Natural killer cell (primary cell): ENCODE measurements at places on chromosomes 16 and 17. TPM values are rescaled to one million over a fixed set of nuclear protein-coding genes. Genes with fewer than 3 reads are reported as not detected.

GRCh38 chr17:10339051-10339450 is 33.8 kb downstream of the MYH13 start:
- no peaks in the 10 kb centered on the region for H3K36me3 ChIP-seq
- no peaks in the 10 kb centered on the region for H3K4me1 ChIP-seq
- H3K4me3 ChIP-seq: no peak overlapping the region

DNA sequence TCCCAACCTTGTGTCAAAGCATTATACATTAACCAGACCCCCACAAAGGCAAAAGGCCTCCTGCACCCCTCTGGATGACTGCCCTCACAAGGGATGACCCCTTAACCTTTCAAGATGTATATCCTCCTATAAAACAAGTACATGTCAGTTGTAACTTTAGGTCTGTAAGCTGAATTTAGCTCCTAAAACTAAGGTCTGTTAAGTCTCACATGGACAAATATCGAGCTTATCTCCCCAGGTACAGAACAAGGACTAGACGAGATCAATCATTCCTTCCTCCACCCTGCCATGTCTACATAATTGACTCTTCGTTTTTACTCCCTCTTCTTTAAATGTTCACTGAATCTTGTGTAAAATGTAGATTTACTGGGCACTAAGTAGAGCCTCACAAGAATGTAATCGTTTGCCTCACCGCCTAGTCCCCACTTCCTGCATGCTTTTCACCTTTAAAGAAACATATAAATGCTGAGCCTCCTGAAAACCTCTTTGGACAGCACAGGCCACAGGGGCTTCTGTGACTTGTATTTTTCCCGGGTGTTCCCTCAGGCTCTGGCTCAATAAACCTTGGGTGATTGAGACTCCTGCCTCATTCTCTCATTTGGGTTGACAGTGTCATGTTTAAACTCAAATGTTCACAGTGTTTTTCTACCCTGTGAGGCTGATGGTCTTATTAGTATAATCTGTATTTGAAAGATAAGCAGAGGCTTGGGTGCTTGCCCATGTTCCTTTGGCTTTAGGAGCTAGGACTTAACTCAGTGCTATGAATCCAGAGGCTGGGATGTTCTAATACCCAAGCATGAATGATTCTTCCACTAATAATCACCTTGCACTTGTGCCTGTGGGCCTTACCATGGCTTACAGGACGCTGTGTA is 37.6 kb downstream of the MMD start:
- H3K27me3 ChIP-seq: no peaks in the 10 kb centered on the region
- H3K4me1 ChIP-seq: no peaks in the 10 kb centered on the region
- H3K36me3 ChIP-seq: no peaks in the 10 kb centered on the region
- DNase-seq: no peak
- H3K27ac ChIP-seq: no peak overlapping the region

DNA sequence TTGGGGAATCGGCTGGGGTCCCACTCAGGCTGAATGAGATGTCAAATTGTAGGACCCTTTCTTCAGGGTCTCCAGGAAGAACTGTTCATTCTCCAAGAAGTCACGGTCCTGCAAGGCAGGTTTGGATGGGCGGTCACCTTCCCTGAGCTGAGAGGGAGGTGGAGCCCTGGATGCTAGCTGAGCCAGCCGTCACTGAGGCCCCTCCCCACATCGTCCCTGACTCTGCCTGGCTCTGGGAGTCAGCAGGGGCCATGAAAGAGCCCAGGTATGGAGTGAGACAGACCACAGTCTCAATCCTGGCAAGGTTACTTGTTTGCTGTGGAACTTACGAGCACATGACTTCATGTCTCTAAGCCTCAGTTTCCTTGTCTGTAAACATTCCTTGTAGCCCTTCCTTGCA is 6.0 kb upstream of the MRPL38 start:
- H3K27ac ChIP-seq: no peak overlapping the region
- H3K4me1 ChIP-seq: peaks cover under 1% of the 10 kb centered on the region
- peaks cover 5% of the 10 kb centered on the region for H3K36me3 ChIP-seq
- DNase-seq: no peak
- no peak overlapping the region for H3K4me3 ChIP-seq

- H3K27ac ChIP-seq: no peak overlapping the region
- H3K36me3 ChIP-seq: peaks cover 23% of the 10 kb centered on the region
- peak; percentile 74 for DNase-seq
- no peaks in the 10 kb centered on the region for H3K27me3 ChIP-seq
- H3K4me1 ChIP-seq: peaks cover 1% of the 10 kb centered on the region
These were observed 5.9 kb downstream of the BBS2 start for GRCh38 chr16:56513972-56514371.

GRCh38 chr16:47507701-47508100 is 46.6 kb downstream of the PHKB start:
- H3K27me3 ChIP-seq: no peaks in the 10 kb centered on the region
- H3K4me1 ChIP-seq: no peaks in the 10 kb centered on the region
- no peak for DNase-seq
- peaks cover 40% of the 10 kb centered on the region for H3K36me3 ChIP-seq

GRCh38 chr17:61343576-61343975 is 56.1 kb upstream of the TBX2 start:
- DNase-seq: no peak
- H3K36me3 ChIP-seq: no peaks in the 10 kb centered on the region
- H3K27me3 ChIP-seq: no peaks in the 10 kb centered on the region
- no peak overlapping the region for H3K27ac ChIP-seq
- H3K4me3 ChIP-seq: no peak overlapping the region

GRCh38 chr16:73275024-73275423 is 227.1 kb upstream of the ZFHX3 start:
- no peak overlapping the region for H3K4me3 ChIP-seq
- DNase-seq: no peak
- no peaks in the 10 kb centered on the region for H3K4me1 ChIP-seq
- no peaks in the 10 kb centered on the region for H3K36me3 ChIP-seq
- no peak overlapping the region for H3K27ac ChIP-seq

Gene OTOP3
- total RNA-seq: not detected

Gene UBALD1
- 40.8 TPM for total RNA-seq

GRCh38 chr17:78529251-78529650 is 47.9 kb downstream of the DNAH17 start:
- H3K27ac ChIP-seq: no peak overlapping the region
- no peaks in the 10 kb centered on the region for H3K36me3 ChIP-seq
- no peaks in the 10 kb centered on the region for H3K4me1 ChIP-seq
- no peak overlapping the region for H3K4me3 ChIP-seq
- no peaks in the 10 kb centered on the region for H3K27me3 ChIP-seq

DNA sequence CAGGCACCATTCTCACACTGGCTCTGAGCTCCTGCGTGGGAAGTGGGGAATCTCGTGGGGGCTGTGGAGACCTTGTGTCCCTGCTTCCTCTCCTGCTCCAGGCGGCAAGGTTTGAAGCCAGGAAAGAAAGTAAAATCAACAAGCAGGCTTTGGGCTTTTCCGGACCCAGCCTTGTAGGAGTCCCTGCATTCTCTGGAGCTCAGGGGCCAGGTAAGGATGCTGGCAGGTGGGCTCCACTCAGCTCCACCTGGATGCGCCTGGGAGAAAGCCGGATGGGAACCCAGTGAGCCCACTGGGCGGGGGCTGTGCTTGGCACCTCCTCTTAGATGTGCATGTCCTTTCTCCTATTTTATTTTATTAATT is 362.5 kb downstream of the SEC14L1 start:
- H3K36me3 ChIP-seq: peaks cover 28% of the 10 kb centered on the region
- H3K4me3 ChIP-seq: no peak overlapping the region
- no peaks in the 10 kb centered on the region for H3K27me3 ChIP-seq
- DNase-seq: no peak

Gene RAB40B
- 7.3 TPM for total RNA-seq

- H3K36me3 ChIP-seq: no peaks in the 10 kb centered on the region
- H3K4me3 ChIP-seq: no peak overlapping the region
- no peak overlapping the region for H3K27ac ChIP-seq
- DNase-seq: peak; percentile 77
- peaks cover 40% of the 10 kb centered on the region for H3K27me3 ChIP-seq
- peaks cover 10% of the 10 kb centered on the region for H3K4me1 ChIP-seq
These were observed 41.5 kb downstream of the CD300LF start for GRCh38 chr17:74671031-74671771.

DNA sequence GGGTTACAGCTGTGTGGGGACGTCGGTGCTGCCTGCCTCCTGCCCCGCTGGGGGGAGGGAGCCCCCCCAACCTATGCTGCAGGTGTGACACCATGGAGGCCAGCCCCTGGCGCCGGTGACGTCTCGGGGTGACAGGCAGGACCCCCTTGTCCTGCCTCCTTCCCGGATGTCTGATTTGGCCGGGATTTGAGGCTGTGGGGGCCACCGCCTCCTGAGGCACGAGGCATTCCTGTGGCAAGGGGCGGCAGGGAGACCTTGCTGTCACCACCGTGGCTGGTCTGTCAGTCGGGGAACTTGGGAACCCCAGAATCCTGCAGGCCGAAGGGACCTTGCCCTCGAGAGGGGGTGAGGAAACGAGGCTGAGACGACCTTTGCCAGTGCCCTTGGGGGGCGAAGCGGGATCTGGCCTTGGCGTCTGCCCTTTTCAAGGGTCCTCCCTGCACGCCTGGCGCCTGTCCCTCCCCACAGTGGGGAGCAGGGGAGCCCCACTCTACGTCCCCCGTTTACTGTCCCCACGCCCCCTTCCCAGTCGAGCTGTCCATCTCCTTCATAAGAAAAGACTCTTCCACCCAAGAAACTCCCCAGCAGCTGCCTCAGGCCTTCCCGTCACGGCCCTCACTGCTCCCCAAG is 74.4 kb downstream of the METRNL start:
- H3K4me1 ChIP-seq: peaks cover 23% of the 10 kb centered on the region
- H3K4me3 ChIP-seq: no peak overlapping the region
- no peaks in the 10 kb centered on the region for H3K36me3 ChIP-seq
- no peaks in the 10 kb centered on the region for H3K27me3 ChIP-seq

GRCh38 chr16:72401084-72401361 is 229.1 kb upstream of the PMFBP1 start:
- no peaks in the 10 kb centered on the region for H3K4me1 ChIP-seq
- no peak for DNase-seq
- no peak overlapping the region for H3K27ac ChIP-seq
- no peaks in the 10 kb centered on the region for H3K27me3 ChIP-seq
- no peaks in the 10 kb centered on the region for H3K36me3 ChIP-seq
- H3K4me3 ChIP-seq: no peak overlapping the region

- H3K36me3 ChIP-seq: peaks cover 29% of the 10 kb centered on the region
- H3K4me3 ChIP-seq: no peak overlapping the region
- no peak for DNase-seq
- H3K27ac ChIP-seq: no peak overlapping the region
- no peaks in the 10 kb centered on the region for H3K4me1 ChIP-seq
These were observed 22.1 kb downstream of the C17orf58 start for GRCh38 chr17:67974185-67974584.

GRCh38 chr17:13788385-13788784 is 186.7 kb upstream of the HS3ST3A1 start:
- no peak overlapping the region for H3K4me3 ChIP-seq
- H3K27ac ChIP-seq: no peak overlapping the region
- no peaks in the 10 kb centered on the region for H3K27me3 ChIP-seq
- no peaks in the 10 kb centered on the region for H3K4me1 ChIP-seq
- no peak for DNase-seq

DNA sequence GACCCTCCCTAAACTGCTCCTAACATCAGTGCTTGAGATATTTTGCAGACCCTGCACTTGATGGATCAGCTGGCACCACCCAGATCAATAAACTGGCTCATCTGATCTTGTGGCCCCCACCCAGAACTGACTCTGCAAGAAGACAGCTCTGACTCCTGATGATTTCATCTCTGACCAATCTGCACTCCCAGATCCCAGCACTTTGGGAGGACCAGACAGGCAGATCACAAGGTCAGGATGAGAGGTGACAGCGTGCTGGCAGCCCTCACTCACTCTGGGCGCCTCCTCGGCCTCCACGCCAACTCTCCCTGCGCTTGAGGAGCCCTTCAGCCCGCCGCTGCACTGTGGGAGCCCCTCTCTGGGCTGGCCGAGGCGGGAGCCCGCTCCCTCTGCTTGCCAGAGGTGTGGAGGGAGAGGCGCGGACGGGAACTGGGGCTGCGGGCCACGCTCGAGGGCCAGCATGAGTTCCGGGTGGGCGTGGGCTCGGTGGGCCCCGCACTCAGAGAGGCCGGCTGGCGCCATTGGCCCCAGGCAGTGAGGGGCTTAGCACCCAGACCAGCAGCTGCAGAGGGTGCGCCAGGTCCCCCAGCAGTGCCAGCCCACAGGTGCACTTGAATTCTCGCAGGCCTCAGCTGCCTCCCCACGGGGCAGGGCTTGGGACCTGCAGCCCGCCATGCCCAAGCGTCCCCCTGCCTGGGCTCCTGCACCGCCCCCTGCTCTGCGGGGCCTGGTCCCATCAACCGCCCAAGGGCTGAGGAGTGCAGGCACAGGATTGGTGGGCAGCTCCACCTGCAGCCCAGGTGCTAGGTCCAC is 2.4 kb upstream of the C16orf54 start:
- peaks cover 52% of the 10 kb centered on the region for H3K4me1 ChIP-seq
- peaks cover 15% of the 10 kb centered on the region for H3K36me3 ChIP-seq
- no peaks in the 10 kb centered on the region for H3K27me3 ChIP-seq
- DNase-seq: no peak
- H3K4me3 ChIP-seq: no peak overlapping the region

Gene PRSS22
- 3.3 TPM for total RNA-seq

Gene SLC12A3
- not detected for total RNA-seq

DNA sequence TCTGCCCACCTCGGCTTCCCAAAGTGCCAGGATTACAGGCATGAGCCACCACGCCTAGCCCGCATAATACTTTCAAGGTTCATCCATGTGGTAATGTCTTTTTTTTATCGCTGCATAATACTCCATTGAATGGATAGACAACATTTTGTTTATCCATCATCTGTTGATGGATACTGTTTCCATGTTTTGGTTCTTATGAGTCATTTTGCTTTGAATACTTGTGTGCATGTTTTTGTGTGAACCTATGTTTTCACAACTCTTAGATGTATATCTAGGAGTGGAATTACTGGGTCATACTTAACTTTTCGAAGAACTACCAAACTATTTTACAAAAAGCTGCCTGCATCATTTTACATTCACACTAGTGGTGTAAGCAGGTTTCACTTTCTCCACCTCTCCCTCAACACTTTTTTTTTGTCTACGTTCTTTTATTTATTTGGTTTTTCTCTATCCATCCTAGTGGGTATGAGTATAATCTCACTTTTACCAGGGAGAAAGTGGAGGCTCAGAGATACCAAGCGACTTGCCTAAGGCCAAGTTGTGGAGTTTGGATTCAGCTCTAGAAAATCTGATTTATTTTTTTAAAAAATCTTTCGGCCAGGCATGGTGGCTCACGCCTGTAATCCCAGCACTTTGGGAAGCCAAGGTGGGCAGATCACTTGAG is 151.2 kb downstream of the CMIP start:
- DNase-seq: no peak
- H3K27ac ChIP-seq: no peak overlapping the region
- no peak overlapping the region for H3K4me3 ChIP-seq
- no peaks in the 10 kb centered on the region for H3K36me3 ChIP-seq
- H3K27me3 ChIP-seq: no peaks in the 10 kb centered on the region
- H3K4me1 ChIP-seq: no peaks in the 10 kb centered on the region

DNA sequence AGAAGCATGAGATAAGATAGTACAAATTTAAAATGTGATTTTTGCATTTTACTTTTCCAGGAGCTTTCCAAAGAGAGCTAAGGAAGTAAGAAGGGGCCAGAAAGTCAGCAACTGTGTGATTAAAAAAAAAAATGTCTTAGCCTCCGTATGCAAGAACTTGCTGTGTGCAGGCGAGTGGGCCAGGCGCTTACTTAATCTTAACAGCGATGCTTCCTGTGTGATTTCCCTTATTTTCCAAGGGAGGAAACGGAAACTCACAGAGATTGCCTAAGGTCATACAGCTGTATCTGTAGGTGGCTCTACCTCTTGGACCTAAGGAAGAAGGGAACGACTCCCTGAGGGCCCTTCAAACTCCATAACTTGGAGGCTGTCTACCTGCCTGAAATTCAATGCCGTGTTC is 11.1 kb downstream of the HS3ST3B1 start:
- no peak for DNase-seq
- no peaks in the 10 kb centered on the region for H3K27me3 ChIP-seq
- H3K4me3 ChIP-seq: no peak overlapping the region
- no peaks in the 10 kb centered on the region for H3K36me3 ChIP-seq
- H3K4me1 ChIP-seq: peaks cover 37% of the 10 kb centered on the region
- no peak overlapping the region for H3K27ac ChIP-seq

Gene CCL8
- not detected for total RNA-seq

Gene FTSJ3
- 35.2 TPM for total RNA-seq
